ENCODE measurements at places on chromosomes 3 and 15.

GRCh38 chr15:98844261-98844660 lies 163.3 kb downstream of the PGPEP1L start:
- DNase-seq = no peak

- DNase-seq = no peak
Observed at GRCh38 chr15:33801954-33802353, 166.3 kb upstream of the CHRM5 start.

GRCh38 chr3:17874636-17875035 lies 132.2 kb upstream of the TBC1D5 start:
- DNase-seq = no peak

DNA sequence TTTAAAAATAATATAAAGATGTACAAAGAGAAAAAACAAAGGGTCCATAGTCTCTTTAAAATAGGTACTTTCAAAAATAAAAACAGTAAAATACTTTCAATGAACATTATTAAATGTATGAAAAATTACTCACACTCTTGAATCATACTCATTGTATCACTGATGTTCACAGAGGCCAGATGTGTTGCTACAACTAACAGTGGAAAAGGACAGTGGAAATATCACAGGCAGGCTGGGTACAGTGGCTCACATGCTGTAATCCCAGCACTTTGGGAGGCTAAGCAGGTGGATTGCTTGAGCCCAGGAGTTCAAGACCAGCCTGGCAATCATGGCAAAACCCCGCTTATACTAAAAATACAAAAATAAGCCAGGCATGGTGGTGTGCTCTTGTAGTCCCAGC lies 26.8 kb downstream of the NPHP3 start:
- no peak for DNase-seq

DNA sequence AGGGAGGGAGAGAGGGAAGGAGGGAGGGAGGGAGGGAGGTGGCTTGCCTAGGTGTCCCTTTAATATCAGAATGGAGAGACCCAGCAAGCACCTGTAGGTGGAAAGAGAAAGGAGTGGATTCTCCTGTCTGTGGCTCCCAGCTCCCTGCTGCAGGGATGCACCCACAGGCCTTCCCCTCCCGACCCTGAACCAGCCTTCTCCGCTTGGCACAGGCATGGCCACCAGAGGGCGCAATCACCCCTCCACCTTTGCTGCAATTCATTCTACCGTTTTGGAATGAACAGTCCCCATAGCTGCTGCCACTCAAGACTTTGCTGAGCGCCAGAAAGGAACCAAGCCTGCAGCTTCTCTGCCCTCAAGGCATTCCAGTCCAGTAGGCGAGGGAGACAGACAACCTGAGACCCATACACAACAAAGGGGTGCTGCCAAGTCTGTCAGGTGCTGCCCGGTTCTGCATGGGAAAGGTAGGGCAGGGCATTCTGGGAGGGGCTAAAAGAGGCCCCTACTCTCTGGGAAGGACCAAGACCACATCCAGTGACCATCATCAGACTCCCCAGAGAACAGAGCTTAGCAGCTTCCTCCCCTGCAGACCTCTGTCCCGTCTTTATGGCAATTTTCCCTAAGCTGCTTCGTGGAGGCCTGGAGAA lies 4.9 kb downstream of the TLR9 start:
- DNase-seq = peak; percentile 78

- DNase-seq = no peak
Observed at GRCh38 chr3:42814914-42815507, 5.8 kb downstream of the ACKR2 start.

GRCh38 chr3:12904951-12905315 lies 63.6 kb upstream of the RPL32 start:
- DNase-seq = no peak

GRCh38 chr3:59189526-59189925 lies 139.7 kb upstream of the CFAP20DC start:
- DNase-seq = no peak

DNA sequence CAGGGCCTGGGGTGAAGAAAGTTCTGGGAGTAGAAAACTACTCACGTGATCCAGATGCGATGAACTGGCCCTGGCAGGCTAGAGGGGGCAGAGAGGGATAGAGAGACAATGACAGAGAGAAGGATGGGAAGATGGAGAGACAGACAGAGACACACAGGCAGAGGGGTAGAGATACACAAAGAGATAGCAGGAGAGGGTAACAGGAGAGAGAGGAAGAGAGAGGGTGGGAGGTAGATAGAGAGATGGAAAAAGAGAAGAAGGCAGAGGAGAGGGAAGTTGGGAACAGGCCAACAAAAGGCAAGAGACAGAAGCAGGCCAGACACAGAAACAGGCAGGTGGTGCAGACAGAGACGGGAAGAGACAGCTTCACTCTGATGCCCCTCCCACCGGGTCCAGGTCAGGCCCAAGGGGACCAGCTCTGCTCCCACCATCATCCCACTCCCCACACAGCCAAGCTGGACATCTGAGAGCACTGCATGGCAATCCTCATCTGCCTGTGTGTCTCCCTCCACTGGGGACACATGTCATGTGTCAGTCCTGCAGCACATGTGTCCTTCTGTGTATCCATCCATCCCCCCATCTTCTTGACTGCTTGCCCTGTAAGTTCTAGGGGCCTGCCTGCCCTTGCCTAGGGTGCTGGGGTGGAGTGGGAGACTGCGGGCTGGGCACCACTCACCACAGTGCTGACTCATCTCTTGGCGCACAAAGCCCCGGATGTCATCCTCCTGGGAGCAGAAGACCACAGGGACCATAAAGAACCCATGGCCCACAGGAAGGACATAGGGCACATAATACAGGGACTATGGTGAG lies 2.2 kb upstream of the UCN2 start:
- DNase-seq = no peak

DNA sequence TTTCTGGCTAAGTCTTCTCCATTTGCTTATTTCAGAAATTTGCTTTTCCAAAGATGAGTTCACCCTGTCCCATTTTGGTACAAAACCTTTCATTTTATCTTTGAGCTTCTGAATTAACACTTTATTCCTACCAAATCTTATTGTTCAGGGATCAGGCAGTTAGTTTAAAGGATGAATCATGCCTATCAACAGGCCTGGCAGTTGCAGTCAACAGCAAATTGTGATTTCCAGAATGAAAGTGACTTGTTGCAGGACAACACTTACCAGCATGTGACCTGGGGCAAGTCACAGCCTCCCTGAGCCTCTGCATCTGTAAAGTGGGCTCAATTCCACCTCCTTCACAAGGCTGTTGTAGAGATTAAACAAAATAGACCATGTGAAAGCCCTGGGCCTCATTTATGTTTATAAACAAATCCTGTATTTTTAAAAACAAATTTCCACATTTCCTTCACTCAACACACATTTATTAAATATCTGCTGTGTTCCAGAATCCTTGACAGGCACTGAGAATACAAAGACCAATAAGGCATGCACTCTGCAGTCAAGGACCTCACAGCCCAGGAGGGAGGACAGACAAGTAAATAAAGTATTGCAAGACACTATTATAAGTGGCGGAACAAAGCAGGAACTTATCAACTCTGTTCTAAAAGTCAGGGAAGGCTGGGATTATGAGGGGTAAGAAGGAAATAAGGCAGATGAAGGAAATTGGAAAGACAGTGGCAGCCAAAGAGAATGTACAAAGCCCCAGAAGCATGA lies 359.1 kb upstream of the IL12A start:
- DNase-seq = no peak

DNA sequence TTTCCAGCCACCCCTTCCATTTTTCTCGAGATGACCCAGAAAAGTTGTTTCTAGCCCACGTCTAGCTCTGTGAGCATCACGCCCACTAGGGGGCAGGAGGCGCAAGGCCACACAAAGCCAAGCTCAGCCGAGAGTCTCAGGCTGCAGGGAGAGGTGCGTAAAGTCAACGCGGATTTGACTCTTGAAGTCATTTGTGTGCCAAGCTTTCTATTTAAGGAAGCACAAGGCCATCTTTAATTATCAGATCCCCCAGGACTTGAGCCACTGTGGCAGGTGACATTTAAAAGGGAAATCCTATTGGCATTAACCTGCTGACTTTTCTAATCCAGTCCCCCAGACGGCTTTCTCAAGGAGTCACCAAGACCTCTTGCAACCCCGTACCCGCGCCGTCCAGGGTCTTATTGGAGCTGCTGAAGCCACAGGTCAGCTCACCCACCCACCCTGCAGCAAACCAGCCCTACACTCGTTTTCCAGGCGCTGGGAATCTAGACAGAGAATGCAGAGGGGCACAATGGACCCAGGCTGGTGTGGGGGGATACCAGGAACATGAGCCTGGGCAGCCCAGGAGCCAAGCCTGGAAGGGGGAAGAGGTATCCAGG lies 62.1 kb downstream of the CAPN7 start:
- DNase-seq = peak; percentile 73

- DNase-seq = no peak
Observed at GRCh38 chr15:68700455-68701123, 120.1 kb downstream of the ANP32A start.

GRCh38 chr3:49030321-49030720 lies 1.1 kb upstream of the IMPDH2 start:
- DNase-seq = no peak

GRCh38 chr15:38129531-38130204 lies 123.0 kb upstream of the SPRED1 start:
- no peak for DNase-seq

DNA sequence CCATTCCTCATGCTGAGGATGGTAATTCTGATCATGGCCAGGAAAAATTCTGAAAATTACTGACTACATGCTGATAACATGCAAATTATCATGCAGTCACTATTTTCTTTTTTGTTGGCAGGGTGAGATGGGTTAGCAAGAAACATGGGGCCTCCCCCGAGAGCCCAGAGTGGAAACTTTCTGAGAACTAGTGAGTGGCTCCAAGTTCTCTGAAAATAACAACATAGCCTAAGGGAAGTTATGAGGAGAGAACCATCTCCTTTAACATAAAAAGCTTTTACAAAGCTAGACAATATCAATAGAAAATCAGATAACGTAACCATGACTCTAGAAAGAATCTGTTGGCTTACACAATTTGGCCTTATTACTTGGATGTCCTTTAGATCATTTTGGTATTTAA lies 254.2 kb downstream of the PLOD2 start:
- DNase-seq = no peak

- no peak for DNase-seq
Observed at GRCh38 chr3:123424999-123425712, 23.7 kb downstream of the ADCY5 start.

DNA sequence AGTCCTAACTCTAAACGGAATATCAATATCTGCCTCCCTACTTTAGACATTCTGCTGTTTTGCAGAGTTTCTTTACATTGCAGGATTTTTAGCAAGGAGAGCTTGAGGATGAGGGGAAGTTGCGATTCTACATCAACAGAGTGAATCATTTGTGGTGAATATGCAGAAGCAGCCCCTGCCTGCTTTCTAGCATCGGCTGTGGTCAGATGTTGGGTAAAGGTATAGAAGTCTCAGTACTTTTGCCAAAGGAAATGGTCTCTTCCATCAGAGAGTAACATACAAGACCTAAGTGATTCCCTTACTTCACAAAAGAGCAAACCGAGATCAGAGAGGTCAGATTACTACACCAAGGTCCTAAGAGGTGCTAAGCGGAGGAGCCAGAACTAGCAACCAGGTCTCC lies 15.2 kb downstream of the ST3GAL6 start:
- DNase-seq = no peak

DNA sequence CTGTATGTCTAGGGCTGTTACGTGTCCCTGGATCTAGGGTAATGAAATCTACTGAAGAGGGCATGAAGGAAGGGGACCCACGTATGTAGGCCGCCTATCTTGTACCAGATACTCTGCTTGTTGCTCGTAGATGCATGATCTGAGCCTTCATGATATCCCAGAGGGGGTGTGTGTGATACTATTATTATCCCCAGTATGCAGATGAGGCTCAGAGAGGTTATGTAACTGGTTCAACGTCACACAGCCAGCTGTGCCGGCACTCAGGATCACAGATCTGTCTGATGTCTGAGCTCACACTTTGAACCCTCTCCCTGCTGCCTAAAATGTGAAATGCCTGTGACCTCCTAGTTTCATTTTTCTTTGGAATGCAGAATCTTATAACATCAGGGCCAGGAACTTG lies 36.2 kb upstream of the SEC13 start:
- DNase-seq = no peak

Data from GM19239 (cell line).